ENCODE measurements at places on chromosomes 5 and 9.

- no peak for DNase-seq
Observed at GRCh38 chr5:53008751-53009150, 19.6 kb downstream of the ITGA2 start.

- no peak for DNase-seq
Observed at GRCh38 chr5:751496-751895, 33.0 kb downstream of the ZDHHC11B start.

GRCh38 chr5:21818370-21818720 lies 1034.8 kb downstream of the CDH12 start:
- DNase-seq: no peak

GRCh38 chr9:108536836-108537601 lies 318.8 kb downstream of the ACTL7B start:
- DNase-seq: no peak

GRCh38 chr5:142671801-142672200 lies 14.1 kb downstream of the FGF1 start:
- no peak for DNase-seq

- no peak for DNase-seq
Observed at GRCh38 chr5:108620516-108620915, 127.2 kb upstream of the FER start.

- DNase-seq: no peak
Observed at GRCh38 chr9:2923766-2924379, 80.0 kb upstream of the PUM3 start.

DNA sequence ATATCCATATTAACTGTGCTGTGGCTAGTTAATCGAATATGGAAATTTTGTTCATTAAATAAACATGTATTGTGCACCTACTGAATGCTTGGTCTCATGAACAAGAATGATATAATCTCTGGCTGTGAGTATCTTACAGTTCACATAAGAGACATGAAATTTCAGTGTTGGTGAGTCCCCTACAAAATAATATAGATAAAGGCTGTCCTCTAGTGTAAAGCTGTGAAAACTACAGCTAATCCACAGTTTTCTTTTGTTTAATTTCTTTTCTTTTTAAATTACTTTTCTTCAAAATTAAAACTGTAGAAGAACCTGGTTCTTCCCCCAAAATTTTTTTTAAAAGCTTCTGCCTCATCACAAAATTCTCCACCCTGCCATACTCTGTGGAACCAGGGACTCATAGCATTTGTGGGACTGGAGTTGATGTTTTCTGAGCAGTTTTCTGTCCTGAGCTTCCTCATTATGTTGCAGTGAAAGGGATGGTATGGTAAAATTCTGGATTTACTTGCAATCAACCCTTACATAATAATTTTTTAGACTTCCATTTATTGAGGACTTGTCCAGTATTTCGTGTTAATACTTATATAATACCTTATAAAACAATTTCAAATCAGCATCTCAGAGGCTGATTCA lies 135.0 kb downstream of the STK32A start:
- peak; percentile 31 for DNase-seq

- DNase-seq: peak; percentile 74
Observed at GRCh38 chr9:70639853-70640814, 225.7 kb upstream of the KLF9 start.

GRCh38 chr5:74552101-74552500 lies 88.4 kb downstream of the ENC1 start:
- DNase-seq: no peak

- DNase-seq: no peak
Observed at GRCh38 chr9:131524665-131525315, 6.3 kb downstream of the UCK1 start.

- DNase-seq: no peak
Observed at GRCh38 chr5:74517700-74518099, 122.8 kb downstream of the ENC1 start.

DNA sequence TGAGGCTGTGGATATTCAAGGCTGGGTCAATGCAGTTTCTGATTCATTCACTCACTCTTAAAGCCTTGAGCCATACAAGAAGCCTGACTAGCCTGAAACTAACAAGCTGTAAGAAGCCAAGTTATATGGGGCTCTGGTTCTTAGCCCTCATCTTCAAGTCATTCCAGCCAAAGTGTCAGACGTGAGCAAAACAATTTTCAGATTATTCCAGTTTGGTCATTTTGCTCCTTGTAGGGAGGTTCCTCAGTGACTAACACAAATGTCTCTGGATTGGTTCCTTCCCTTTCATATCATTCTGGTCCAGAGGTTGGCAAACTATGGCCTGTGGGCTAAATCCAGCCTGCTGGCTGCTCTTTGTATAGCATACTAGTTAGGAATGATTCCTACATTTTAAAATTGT lies 12.5 kb upstream of the SHOC1 start:
- no peak for DNase-seq

GRCh38 chr9:121809356-121810050 lies 158.1 kb downstream of the DAB2IP start:
- no peak for DNase-seq

GRCh38 chr5:32833127-32833526 lies 122.0 kb downstream of the NPR3 start:
- DNase-seq: peak; percentile 45

GRCh38 chr9:87890837-87891236 lies 8.2 kb downstream of the SPATA31E1 start:
- DNase-seq: no peak

DNA sequence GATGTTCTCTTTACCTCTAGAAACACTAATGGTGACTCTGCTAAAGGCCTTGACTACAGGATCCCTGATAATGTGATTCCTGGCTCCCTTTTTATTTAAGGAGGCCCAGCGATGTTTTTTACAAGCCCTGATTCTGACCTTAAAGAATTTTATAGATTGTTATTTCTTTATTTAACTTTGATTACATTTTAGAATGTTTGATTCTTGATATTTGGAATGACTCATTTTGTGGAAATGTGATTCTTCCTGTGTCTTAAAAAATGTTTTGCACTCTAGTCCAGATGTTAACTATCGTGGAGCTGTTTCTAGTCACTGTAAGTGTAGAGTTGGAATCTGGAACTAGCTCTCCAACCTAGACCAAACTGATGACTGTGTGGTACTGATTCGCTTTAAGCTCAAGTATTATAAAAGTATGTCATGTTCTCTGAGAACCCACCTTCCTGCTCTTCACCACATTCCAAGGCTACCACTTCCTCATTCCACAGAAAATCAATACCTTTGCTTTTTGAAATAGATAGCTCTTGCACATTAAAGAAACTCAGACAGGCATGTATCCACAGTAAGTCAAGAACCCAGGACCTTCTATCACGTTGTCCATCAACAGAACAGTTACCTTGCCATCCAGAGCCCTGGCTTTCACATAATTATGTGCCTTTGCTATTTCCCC lies 65.2 kb downstream of the JMY start:
- no peak for DNase-seq

GRCh38 chr9:108603141-108603540 lies 252.6 kb downstream of the ACTL7B start:
- no peak for DNase-seq

DNA sequence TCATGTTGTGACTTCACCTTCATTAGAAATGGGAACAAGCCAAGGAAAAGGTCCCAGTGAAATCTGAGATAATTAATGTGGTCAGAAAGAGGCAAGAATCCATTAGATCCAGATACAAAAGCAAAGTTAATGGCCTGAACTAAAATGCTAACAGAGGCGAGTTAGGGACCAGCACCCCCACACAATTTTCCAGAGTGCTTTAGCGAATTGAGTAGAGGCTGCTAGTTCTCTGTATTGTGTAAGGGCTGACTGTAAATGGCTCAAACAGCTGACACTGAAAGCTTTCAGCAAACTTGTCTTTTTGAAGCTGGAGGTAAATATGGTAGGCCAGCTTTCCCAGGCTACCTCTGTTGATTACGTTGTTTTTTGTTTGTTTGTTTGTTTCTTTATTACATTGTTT lies 75.5 kb downstream of the CSNK1A1 start:
- no peak for DNase-seq

DNA sequence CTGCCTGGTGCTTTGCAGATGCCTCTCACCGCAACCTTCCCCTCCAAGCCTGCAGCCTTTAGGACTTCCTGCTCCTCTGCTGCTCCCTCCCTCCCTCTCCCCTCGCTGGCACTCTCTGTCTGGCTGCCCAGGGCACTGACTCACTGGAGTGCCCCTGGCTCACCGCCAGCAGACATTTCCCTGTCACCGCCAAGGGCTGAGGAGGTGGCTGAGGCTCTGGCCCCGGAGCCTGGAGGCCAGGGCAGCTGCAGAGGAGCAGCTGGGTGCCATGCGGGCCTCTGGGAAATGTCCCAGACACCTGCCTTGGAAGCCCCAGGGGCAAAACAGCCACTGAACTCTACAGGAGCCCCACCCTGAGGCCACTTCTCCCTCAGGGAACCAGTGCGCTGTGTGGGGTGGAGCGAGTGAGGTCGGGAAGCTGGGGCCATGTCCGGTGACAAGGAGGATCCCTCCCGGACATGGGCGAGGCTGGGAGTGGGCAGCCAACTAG lies 53.4 kb downstream of the TENT4A start:
- DNase-seq: peak; percentile 93

Measured in hematopoietic multipotent progenitor cell treated with erythropoietin and hydrocortisone succinate and interleukin-3 and kit ligand, for 6 days (in vitro differentiated cells).